Vagina (tissue), 2 donors: ENCODE measurements at places on chromosomes 4 and X.

DNA sequence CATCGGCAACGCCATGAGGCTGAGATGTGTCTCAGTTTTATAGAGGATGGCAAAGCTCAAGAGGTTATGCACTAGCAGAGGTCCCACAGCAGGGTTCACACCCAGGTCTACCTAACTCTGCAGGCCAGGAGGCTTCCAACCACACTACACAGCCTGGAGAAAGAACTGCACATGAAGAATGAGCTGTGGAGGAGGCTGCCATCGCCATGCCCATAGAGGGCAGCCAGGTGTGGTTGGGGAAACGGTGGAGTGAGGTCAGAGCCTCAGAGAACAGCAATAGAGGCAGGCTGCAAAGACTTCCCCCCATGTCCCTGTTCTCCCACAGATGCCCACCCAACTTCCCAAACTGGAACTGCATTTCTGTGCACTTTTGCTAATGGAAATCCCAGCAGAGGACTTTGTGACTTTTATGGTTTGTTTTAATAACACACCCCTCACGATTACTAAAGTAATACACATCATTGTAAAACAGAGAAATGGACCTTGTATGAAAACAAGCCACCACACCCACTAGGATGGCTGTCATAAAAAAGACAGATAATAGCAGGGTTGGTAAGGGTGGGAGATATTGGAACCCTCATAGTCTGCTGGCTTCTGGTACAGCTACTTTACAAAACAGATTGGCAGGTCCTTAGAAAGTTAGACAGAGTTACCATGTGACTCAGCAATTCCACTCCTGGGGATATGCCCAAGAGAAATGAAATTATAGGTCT, 58.9 kb upstream of the PROM1 start:
- DNase-seq: no peak

- DNase-seq: no peak
Observed at GRCh38 chr4:153061971-153062370, 125.8 kb downstream of the FHDC1 start.

GRCh38 chr4:179128299-179128698, 1686.1 kb upstream of the AGA start:
- no peak for DNase-seq

GRCh38 chr4:139501527-139501926, 47.6 kb downstream of the RAB33B start:
- no peak for DNase-seq

GRCh38 chr4:25993395-25994185, 79.6 kb downstream of the SMIM20 start:
- no peak for DNase-seq

GRCh38 chr4:3870567-3870962, 104.4 kb downstream of the ADRA2C start:
- DNase-seq: no peak
